Activated T-helper 1 cell treated with Interleukin-2 at 50 U/mL for 16 hours (primary cell): ENCODE measurements at places on chromosomes 11 and 22.

DNA sequence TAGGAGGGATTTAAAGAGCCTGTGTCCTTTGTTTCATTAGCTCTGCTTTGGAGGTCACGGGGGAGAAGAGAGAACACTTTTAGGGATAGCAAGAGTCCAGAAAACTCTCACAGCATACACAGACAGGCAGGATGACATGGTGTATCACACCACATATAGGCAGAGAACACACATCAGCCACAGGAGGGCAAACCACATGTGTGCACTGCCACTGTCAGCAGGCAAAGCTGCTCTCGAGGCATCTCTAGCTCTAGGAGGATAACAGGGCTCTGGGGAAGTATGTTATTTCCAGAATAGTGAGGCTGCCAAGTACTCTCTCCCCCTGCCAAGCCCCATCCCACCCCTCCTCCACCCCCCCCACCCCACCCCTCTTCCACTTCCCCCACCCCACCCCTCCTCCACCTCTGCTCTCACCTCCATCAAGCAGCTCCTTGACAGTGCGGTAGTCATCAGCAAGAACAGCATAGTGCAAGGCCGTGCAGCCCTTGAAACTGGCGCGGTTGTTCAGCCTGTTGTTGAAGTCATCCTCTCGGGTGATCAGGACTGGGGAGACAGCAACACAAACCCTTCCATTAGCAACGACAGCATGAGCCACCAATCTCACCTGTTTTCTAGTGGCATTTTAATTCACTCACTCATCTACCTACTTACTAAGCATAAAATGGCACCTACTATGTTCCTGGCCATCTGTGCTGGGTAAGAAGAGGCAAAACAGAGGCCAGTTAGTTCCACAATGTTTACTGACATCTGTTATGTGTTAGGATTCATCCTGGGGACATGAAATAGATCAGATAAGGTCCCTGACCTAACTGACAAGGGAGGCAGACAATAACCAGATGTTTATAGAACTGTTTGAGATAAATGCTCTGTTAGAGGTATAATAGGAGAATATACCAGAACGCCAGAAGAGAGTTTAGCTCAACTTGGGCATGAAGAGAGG is 75.6 kb downstream of the CLPB start:
- DNase-seq: no peak

- no peak for DNase-seq
Measured at GRCh38 chr22:37047006-37047405, 4.5 kb upstream of the KCTD17 start.

DNA sequence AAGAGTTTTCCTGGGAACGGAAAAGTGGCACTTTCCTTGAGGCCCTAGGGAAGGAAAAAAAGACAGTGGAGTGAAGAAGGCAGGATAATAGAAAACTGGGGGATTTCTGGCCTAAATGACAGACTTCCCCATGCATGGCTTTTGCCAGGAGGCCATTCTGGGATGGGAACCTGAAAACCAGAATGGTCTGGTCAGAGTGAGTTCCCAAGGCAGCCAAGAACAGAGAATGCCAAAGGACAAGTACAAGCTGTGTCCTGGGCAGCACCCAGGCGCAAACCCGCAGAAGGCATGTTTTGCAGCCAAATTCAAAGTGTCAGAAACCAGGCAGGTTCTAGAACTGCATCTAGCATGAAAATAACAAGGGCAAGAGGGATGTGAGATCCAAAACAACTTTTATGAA is 162.4 kb downstream of the SPON1 start:
- DNase-seq: no peak

GRCh38 chr11:20022363-20023081 is 137.8 kb downstream of the DBX1 start:
- no peak for DNase-seq

GRCh38 chr11:98616098-98616655 is 404.6 kb upstream of the CNTN5 start:
- no peak for DNase-seq

GRCh38 chr11:75845324-75845723 is 30.3 kb downstream of the UVRAG start:
- no peak for DNase-seq

DNA sequence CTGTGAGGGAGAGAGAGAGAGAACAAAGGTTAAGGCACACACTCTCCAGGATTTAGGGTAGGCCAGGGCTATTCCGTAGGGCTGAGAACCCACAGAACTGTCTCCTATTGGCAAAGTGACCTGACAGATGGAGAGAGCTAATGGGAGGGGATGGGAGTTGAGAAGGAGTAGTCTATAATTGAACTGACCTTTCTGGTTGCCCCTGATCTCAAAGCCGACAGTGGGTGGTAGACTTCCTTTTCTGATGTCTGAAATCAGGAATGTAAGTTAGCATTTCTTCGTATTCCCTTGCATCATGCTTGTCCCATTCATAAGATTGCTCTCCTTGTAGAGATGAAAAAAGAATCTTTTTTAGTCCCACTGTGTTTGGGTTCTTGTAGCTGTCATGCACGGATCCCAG is 210.1 kb downstream of the NTM start:
- DNase-seq: no peak
